ENCODE measurements at places on chromosomes 2 and 18. TPM values are rescaled to one million over a fixed set of nuclear protein-coding genes. Genes with fewer than 3 reads are reported as not detected.

DNA sequence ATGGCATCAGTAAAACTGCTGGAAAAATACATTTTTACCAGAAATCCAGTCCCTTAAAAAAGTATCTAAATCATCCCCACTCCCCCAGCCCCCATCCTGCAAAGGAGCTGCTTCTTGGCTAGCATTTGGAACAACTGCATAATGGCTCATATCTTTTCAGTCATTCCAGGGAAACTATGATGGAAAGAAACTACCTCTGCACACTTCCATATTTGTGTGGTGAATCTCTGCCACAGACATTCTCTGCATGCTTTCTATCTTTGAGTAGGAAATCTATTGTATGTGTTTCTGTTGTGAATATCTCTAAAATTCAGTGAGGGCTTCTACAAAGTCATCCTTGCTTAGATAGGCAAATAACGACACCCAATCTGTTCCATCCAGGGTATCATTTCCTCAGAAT is 632.3 kb downstream of the LRP1B start:
- H3K27ac ChIP-seq, result no peak overlapping the region
- no peak for DNase-seq
- no peaks in the 10 kb centered on the region for H3K27me3 ChIP-seq
- H3K4me1 ChIP-seq, result no peaks in the 10 kb centered on the region
- no peak overlapping the region for H3K4me3 ChIP-seq

DNA sequence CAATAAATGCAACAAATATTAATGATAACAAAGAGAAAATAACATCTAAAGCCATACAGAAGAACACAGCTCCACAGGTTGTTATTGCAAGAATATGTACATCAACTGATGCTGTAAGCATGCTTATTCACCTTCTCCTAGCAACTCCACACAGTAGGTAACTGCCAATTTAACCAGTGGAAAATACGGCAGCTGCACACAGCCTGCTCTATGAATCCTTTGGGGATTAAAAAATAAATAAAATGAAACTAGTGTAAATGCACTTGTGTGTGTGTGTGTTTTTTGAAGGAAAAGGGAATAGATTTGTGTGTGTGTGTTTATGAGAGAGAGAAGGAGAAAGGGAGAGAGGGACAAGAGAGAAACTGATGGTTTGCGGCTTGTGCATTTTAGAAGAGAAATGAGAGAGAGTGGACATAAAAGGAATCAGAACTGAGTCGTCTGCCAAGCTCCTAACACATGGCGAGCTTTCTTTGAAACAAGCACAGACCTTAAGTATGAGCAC is 96.2 kb upstream of the PDE1A start:
- no peak overlapping the region for H3K4me3 ChIP-seq
- H3K36me3 ChIP-seq, result no peaks in the 10 kb centered on the region
- H3K27me3 ChIP-seq, result no peaks in the 10 kb centered on the region
- no peak overlapping the region for H3K27ac ChIP-seq
- no peak for DNase-seq

- H3K4me1 ChIP-seq, result peaks cover 11% of the 10 kb centered on the region
- DNase-seq, result no peak
- no peaks in the 10 kb centered on the region for H3K27me3 ChIP-seq
- H3K36me3 ChIP-seq, result no peaks in the 10 kb centered on the region
- no peak overlapping the region for H3K27ac ChIP-seq
These were observed 2.3 kb downstream of the DGUOK start for GRCh38 chr2:73928963-73929347.

The MIB1 gene
- 15.3 TPM for total RNA-seq

The POMC gene
- total RNA-seq, result 7.1 TPM
